ENCODE measurements at places on chromosomes 13 and 19.

DNA sequence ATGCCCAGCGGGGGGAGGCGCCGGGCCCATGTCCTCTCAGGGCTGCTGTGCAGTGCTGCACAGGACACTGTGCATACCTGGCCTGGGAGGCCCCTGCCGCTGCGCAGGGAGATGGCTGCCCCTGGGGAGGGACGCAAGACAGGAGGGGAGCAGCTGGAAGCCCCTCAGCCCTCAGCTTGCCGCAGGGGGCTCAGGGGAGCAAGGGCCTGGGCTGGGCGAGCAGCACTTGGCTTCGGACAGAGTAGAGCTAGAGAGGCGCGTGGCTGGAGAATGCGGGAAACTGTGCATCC lies 10.9 kb downstream of the CHERP start:
- DNase-seq: no peak

- DNase-seq: no peak
Measured at GRCh38 chr13:58397596-58398387, 766.2 kb downstream of the PCDH17 start.

DNA sequence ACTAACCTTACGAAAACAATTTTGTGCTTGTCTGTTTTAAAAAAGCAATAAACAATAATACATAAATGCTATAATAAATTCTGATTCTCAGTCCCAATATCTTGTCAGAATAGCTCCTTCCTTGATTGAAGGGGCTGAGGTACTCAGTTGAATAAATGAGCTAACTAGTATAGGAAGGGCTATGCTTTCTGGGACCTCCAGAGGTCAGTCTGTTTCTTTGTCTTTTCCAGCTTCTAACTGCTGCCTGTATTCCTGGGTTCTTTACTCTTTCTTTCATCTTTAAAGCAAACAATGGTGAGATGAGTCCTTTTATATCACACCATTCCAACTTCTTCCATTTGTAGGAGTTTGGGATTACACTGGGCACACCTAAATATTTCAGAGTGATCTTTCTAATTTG lies 1297.0 kb upstream of the ATXN8OS start:
- DNase-seq: no peak

DNA sequence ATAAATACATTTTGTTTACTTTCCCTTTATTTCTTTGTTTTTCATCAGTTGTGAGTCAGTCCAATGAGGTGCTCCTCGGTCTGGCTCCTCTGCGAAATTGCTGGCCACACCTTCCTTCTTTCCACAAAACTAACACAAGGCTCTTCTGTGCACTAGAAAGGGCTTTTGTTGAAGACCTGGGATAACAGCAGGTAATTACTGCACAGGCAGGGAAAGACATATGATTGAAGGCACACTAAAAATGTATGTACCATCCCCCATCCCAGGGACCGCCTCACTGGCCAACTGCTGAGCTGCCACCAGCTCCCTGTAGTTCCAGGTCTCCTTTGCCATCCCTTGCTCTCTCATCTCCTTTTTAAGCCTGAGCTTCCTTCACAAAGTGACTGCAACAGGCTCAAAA lies 180.5 kb downstream of the EFNB2 start:
- DNase-seq: no peak

GRCh38 chr19:29560313-29561075 lies 34.7 kb downstream of the VSTM2B start:
- DNase-seq: no peak

- no peak for DNase-seq
Measured at GRCh38 chr13:76929320-76929719, 19.0 kb upstream of the ACOD1 start.

GRCh38 chr19:4139614-4140236 lies 13.7 kb upstream of the CREB3L3 start:
- DNase-seq: no peak

DNA sequence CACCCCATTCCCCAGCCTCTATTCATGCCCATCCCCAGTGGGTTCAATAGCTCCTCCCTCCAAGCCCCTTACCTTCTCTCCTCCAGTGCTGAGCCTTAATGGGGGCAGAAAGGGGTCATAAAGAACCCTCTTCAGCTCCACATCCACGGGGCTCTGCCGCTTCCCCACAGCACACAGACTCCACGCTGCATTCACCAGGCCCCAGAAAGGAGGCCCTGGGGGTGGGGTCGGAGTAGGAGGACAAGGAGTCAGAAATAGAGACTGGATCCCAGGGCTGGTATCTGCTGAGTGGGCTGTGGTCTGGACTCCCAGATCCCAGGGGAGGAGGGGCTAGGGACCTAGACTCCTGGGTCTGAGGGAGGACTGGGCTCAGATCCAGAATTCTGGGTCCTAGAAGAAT lies 1.6 kb downstream of the CA11 start:
- DNase-seq: no peak

GRCh38 chr19:46813839-46814358 lies 25.5 kb upstream of the SLC1A5 start:
- peak; percentile 61 for DNase-seq

DNA sequence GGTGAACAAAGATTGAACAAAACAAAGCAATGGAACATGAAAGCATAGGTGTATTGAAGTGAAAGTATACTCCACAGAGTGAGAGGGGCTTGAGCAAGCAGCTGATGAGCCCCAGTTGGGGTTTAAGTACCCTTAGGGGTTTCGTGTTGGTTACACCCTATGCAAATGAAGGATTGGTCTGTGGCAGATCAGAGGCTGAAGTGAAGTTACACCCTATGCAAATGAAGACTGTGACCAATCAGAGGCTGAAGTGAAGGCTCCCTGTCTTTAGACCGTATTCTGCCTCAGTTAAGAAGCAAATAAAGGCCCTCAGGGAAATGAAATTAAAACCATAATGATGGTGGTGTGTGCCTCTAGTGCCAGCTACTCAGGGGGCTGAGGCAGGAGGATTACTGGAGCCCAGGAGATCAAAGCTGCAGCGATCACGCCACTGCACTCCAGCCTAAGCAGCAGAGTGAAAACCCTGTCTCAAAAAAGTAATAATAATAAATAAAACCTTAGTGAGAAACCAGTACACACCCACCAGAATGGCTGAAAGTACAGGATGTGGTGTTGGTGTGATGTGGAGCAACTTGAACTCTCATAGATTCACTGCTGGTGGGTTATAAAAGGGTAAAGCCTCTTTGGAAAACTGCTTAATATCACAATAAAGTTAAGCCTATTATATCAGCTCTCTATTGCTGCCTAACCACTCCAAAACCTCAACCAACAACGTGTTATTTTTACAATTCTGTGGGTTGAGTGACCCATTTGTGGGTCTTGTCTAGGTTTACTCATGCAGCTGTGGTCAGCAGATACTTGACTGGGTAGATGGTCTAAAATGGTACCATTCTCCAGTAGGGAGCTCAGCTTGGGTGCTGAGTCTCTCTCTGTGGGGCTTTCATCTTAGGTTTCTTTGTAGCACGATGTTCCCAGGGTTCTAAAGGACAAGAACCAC lies 12.8 kb upstream of the UPF3A start:
- no peak for DNase-seq

- no peak for DNase-seq
Measured at GRCh38 chr13:53143757-53144339, 115.2 kb downstream of the OLFM4 start.

DNA sequence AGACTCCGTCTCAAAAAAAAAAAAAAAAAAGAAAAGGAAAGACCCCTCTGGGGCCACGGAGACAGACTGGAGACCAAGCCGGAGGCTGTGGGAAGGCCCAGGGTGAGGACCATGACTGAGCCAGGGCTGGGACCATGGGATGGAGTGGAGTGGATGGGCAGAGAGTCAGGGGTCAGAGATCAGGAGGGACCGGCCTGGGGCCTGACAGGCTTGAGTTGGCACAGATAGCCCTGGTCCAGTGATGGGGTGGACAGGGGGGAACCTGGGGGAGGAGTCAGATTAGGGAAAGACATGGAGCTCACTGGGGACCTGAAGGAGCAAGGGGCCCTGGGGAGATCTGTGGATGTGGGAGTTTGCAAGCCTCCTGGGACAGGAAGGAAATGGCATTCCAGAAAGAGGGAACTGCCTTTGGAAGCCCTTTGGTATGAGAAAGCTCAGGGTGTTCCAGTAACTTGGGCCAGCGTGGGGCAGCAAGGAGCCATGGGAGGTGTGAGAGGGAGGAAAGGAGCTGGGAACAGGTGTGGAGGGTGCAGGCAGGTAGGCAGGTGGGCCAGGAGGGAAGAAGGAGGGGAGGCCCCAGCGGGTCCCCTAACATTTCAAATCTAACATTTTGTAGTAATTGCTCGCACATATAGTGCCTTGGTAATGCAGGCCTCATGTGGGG lies 6.3 kb upstream of the RPL13A start:
- no peak for DNase-seq

GRCh38 chr19:42629191-42629590 lies 34.5 kb upstream of the CEACAM8 start:
- no peak for DNase-seq

DNA sequence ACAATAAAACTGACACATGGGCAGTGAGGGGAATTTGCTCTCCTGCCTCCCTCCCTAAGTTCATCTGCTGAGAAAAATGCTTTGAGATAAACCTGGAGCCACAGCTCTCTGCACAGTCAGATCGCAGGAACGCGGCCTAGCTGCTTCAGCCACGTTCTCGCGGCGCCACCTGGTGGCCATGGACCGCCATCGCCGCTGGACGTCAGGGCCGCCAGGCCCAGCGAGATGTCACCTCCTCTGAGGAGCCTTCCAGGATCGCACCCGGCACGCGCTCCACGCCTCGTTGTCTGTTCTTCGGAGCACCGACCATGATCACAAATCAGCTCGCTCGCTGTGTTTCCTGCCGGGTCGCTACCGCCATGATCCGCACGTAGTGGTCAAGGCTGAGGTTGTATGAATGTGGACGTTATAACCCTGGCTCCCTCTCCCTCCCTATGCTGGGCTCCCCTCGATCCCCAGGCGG lies 20.6 kb upstream of the USP29 start:
- DNase-seq: peak; percentile 73

DNA sequence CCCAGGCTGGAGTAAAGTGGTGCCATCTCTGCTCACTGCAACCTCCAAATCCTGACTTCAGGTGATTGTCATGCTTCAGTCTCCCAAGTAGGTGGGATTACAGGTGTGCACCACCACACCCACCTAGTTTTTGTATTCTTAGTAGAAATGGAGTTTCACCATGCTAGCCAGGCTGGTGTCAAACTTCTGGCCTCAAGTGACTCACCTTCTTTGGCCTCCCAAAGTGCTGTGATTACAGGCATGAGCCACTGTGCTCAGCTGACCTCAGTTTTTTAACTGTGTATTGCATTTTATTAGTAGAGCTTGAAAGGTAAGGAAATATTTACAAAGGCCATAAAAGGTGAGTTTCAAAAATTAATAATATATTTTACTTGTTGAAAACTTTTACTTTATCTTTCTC lies 2.3 kb downstream of the ZNF726 start:
- no peak for DNase-seq

- peak; percentile 75 for DNase-seq
Measured at GRCh38 chr13:48222358-48223301, 10.4 kb upstream of the ITM2B start.

DNA sequence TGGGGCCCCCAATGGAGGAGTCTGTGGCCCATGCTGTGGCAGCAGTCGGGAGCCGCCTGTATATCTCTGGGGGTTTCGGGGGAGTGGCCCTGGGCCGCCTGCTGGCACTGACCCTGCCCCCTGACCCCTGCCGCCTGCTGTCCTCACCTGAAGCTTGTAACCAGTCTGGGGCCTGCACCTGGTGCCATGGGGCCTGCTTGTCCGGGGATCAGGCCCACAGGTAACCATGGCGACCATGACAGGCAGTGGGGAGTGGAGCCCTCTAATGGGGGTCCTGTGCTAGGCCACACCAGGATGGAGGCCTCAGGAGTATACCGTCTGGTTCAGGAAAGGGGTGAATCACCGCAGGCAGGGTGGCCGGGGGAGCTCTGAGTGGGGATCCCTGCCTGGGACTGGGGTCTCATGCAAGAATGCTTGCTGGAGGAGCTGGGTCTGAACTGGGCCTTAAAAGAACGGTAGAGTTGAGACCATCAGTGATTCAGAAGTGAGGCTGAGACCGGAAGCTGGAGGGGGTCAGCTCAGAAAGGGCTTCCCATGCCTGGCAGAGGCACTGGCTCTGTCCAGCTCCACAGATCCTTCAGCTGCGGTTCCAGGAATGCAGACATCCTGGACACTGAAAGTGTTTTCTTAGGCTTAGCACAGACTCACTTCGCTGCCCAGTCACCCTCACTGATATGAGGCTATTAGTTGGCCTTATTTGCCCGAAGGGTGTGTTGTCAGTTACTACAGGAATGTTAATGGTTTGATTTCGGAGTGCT lies 29.1 kb downstream of the CNFN start:
- no peak for DNase-seq

GRCh38 chr19:23823952-23824389 lies 65.3 kb upstream of the ZNF681 start:
- no peak for DNase-seq

- no peak for DNase-seq
Measured at GRCh38 chr19:17957885-17958284, 9.0 kb upstream of the KCNN1 start.

- DNase-seq: no peak
Measured at GRCh38 chr13:86633346-86633745, 834.1 kb upstream of the SLITRK6 start.

- DNase-seq: no peak
Measured at GRCh38 chr13:25727810-25728209, 324.0 kb downstream of the SHISA2 start.

- DNase-seq: no peak
Measured at GRCh38 chr13:113730258-113730691, 28.8 kb upstream of the TMEM255B start.

DNA sequence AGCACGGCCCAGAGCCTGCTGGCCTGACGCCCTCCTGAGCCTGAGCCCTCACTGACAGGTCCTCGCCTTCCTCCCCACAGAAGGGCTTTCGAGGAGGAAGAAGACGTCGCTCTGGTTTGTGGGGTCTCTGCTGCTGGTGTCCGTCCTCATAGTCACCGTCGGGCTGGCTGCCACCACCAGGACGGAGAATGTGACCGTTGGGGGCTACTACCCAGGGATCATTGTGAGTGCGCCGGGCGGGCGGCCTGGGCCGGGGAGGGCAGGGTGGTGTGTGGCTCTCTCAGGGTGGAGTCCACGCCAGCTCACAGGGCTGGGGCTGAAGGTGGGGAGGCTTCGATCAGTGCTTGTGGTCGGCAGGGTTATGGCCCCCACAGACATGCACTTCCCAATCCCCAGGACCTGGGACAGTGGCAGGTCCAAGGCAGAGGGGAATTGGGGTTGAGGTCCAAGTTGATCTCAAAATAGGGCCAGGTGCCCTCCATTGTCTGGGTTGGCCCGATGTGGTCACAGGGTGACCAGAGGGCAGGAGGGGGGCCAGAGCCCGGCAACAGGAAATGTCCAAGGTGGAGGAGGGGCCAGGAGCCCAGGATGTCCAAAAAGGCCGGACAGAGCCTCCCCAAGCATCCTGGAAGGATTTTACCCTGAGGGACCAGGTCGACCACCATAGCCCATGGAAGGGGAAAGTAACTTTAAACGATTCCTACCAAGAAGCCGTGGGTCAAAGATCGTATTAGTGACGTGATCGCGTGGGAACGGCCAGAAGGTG lies 7.2 kb downstream of the TMEM255B start:
- no peak for DNase-seq

- DNase-seq: no peak
Measured at GRCh38 chr19:5156231-5156986, 184.2 kb downstream of the PTPRS start.

- DNase-seq: no peak
Measured at GRCh38 chr13:63842102-63842501, 2426.5 kb upstream of the PCDH20 start.
